Muscle of arm (tissue), 14 donors: ENCODE measurements at places on chromosomes 4 and X. TPM values are rescaled to one million over a fixed set of nuclear protein-coding genes. Genes with fewer than 3 reads are reported as not detected.

DNA sequence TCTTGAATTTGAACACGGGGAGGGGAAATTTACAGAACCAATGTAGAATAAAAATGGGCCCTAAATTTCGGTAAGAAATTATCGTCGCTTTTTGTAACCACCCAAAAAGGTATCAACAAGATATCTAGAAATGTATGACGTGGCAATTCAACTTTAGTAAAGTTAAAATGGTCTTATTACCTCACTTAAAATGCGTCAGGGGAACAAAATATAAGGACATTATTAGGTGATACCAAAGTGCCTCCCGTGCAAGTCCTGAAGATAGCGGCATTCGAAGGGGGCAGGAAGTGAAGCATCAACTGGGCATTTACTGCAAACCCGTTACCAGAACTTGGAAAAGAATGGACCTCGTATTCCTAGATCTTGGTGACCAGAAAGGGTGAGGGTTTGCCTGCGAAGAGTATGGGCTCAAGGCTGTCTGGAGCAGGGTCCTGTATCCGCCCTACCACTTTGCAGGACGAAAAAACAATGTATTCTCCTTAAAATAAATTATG lies 980 bp downstream of the AP1S2 start:
- DNase-seq, result no peak

RADX gene
- polyA plus RNA-seq, result 2.2 TPM

CHST7 gene
- polyA plus RNA-seq, result 3.8 TPM

CYLC1 gene
- polyA plus RNA-seq, result not detected

GRCh38 chr4:47145630-47146029 lies 114.3 kb downstream of the GABRB1 start:
- DNase-seq, result no peak

ATP1B4 gene
- polyA plus RNA-seq, result 108 TPM

DGKQ gene
- polyA plus RNA-seq, result 3.9 TPM

CCNB3 gene
- 1.6 TPM for polyA plus RNA-seq

NUDT10 gene
- polyA plus RNA-seq, result 1.1 TPM

- DNase-seq, result no peak
These were observed 532.9 kb upstream of the FTHL17 start for GRCh38 chrX:31604629-31605221.

GRCh38 chr4:149008415-149009025 lies 566.3 kb upstream of the NR3C2 start:
- no peak for DNase-seq

CNKSR2 gene
- polyA plus RNA-seq, result 2.3 TPM

- DNase-seq, result no peak
These were observed 16.8 kb upstream of the IGSF1 start for GRCh38 chrX:131305926-131306325.

DNA sequence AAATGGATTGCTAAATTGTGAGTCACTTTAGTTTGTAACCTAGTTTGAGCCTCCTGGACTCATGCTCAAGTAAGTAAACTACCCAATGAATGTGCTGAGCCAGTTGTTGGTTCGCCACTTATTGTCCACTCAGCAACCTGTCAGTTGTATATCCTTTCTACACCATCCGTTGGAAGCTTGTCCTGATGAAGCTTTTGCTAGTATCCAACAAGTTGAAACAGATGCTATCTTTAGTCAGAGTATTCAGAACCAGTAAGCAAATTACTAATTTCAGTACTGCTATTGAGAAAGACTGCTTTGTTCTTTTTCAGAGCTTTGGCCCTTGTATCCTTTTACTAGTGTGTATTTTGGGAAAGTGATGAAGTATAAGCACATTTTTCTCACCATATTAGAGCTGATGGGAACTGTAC lies 4.3 kb upstream of the NAA15 start:
- no peak for DNase-seq

- DNase-seq, result peak; percentile 55
These were observed 238.1 kb downstream of the BMPR1B start for GRCh38 chr4:94995684-94996394.

TMLHE gene
- 25.0 TPM for polyA plus RNA-seq

GRCh38 chr4:25484243-25484721 lies 107.2 kb downstream of the ANAPC4 start:
- DNase-seq, result no peak

GRCh38 chrX:55007656-55008055 lies 7.5 kb downstream of the APEX2 start:
- no peak for DNase-seq

- DNase-seq, result no peak
These were observed 89.8 kb downstream of the FBXO8 start for GRCh38 chr4:174193438-174194374.

DNA sequence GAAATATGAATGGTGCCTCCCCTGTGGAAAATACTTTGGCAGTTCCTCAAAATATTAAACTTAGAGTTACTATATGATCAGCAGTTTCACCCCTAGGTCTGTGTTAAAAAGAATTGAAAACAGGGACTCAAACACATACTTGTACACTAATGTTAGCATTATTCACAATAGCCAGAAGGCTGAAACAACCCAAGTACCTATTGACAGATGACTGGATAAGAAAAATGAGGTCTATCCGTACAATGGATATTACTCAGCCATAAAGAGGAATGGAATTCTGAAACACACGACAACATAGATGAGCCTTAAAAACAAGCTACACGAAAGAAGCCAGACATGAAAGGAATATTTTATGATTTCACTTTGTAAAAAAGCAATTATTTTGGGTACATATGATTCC lies 54.9 kb downstream of the PGRMC2 start:
- DNase-seq, result no peak

DNA sequence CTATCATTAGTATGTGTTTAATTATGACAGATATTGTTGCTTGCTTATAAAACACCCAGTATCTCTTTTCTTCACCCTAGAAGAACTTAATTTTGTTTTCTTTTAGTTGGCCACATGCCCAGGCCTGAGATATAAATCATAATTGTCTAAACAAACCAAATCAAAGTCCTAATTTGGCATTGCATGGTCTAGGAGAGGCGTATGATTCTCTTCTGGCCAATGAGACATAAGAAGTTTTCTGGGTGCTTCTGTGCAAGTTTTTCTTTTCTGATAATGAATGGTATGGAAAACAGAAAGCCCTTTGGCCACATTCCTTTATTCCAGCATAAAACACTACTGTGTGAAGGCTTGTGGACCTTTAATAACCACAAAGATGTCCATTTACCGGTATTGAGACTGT lies 192.9 kb upstream of the CTSO start:
- no peak for DNase-seq

- DNase-seq, result no peak
These were observed 41.3 kb upstream of the ANK2 start for GRCh38 chr4:113008135-113008534.

EVC2 gene
- 3.6 TPM for polyA plus RNA-seq

DNA sequence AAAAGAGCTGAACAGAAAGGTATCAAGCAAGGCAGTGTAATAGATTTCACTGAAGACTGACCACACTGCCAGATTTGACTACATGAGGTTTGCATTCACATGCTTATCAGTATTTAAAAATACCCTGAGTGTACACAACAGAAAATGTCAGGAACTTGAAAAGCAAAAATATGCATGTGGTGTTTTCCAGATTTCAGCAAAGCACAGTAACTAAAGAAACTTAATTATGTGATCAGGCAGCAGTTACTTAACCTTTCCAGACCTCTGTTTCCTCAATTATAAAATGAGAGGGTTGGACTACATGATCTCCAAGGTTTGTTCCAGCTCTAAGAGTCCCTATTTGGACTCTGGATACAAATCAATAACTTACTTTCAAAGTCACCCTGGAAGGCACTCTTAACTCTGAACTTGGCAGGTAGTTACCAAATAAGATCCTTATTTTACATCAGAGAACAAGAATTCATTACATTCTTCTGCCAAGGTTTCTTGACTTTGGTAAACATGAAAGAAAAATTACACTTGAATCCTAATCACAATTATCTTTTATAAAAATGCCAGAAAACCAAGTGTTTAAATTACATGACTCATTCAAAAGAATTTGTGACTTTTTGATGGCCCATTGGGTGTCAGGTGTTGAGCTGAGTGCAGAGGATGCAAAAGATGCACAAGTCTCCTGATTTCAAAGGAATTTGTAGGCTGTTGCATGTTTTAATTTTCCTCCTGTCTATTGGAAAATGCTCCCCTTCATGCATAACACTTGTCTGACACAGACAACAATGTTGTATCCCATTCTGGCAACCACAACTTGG lies 241.6 kb downstream of the MGST2 start:
- DNase-seq, result no peak
